ENCODE measurements at places on chromosomes 1 and 21.

DNA sequence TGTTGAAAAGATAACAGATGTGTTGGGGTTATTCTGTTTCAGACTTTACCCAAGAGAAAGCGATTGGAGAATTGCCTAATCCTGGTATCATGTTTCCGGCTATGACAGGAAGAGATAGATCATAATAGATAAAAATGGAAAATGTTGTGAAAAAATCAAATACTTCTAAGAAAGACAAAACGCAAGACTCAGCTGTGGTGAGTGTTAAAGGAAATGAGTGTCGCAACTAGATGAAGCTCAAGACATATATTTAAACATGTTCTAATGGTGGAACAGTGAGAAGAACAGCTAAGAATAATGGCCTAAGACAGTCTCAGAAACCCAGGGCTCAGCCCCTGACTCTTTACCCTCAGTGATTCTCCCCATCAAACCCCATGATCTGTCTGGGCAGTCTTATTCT, 426.7 kb upstream of the RUNX1 start:
- no peak for DNase-seq

DNA sequence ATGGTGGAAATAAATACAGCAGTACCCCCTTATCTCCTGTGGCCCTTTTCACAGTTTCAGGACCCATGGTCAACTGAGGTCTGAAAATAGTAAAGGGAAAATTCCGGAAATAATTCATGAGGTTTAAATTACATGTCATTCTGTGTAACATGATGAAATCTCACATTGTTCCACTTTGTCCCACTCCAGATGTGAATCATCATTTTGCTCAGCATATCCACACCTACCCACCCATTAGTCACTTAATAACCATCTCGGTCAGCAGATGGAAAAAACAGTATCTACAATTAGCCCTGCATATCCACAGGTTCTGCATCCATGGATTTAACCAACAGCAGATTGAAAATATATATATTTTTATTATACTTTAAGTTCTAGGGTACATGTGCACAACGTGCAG, 86.9 kb upstream of the GORAB start:
- no peak for DNase-seq

DNA sequence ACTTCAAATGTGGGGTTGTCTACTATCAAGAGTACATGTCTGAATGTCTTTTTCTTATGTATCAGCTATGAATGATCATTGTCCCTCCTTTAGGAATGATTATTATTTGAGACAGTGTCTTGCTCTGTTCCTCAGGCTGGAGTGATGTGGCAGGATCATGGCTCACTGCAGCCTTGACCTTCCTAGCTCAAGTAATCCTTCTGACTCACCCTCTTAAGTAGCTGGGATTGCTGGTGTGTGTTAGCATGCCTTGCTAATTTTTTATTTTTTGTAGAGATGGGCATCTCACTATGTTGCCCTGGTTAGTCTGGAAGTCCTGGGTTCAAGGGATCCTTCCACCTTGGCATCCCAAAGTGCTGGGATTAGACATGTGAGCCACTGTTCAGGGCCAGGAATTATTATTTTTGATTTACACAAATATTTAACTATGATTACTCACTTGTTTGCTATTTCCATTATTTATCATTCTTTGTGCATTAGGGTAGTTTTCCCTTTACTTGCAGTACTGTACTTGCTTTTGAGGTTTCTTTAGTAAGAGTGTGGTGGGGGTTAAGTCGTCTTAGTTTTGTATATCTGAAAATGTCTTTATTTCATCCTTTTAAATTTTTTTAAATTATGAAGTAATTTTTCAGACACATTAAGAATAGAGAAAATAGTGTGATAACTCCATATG, 12.8 kb downstream of the S100A7 start:
- DNase-seq = no peak

GRCh38 chr21:34337741-34338140, 26.1 kb upstream of the KCNE2 start:
- DNase-seq = no peak

- DNase-seq = no peak
Measured at GRCh38 chr1:247274605-247275256, 18.9 kb downstream of the VN1R5 start.

DNA sequence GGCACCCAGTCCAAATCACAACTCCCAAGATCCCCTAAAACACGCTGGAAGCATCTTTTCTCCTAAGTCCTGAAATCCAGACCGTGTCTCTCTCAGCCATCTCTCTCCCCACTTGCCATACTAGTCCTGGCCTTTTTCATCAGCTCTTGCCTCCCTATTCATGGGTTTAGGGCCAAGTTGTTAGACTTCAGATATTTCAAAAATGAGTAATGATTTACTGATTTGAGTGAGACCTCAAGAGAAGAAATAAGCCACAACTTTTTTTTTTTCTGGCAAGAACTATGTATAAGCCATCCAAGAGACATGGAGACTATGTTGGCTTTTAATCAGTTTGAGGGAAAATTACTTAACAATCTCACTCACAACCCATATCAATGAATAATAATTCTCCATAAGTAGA, 62.5 kb downstream of the TBX15 start:
- DNase-seq = no peak

GRCh38 chr21:37566790-37567615, 200.4 kb downstream of the DYRK1A start:
- no peak for DNase-seq

GRCh38 chr1:182279302-182279701, 112.3 kb downstream of the GLUL start:
- DNase-seq = no peak

DNA sequence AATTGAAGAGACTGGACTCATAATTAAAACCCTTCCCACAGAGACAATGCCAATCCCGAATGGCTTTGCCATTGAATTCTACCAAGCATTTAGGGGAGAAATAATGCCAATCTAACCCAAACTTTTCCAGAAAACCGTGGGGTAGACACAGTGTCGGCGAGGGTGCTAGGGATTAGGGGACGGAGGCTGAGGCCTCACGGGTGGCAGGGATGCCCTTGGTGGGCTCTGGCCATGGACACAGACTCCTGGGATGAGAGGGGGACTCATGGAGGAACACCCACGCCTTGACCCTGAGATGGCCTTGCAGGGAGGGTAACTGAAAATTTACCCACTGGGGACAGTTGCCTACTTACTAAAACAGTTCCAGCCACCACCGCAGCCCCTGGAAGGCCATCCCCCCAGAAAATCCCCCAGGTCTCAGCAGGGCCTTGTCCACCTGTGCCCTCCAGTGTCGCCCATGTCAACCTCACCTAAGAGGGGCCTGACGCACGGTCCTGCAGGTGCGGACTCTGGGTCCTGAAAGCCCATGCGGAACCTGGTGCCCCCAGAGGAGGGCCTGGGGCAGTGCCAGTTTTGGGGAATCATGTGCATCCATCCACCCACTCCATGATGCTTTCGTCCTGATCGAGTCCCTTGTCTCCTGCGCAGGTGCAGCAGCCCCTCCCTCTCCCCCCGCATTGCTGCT, 1.9 kb downstream of the KRTAP10-5 start:
- no peak for DNase-seq

- no peak for DNase-seq
Measured at GRCh38 chr1:30908696-30909364, at the start of gene SDC3. SDC3 (minus strand) TSS chr1:30908758; CDS start chr1:30908586, 172 bp downstream.

DNA sequence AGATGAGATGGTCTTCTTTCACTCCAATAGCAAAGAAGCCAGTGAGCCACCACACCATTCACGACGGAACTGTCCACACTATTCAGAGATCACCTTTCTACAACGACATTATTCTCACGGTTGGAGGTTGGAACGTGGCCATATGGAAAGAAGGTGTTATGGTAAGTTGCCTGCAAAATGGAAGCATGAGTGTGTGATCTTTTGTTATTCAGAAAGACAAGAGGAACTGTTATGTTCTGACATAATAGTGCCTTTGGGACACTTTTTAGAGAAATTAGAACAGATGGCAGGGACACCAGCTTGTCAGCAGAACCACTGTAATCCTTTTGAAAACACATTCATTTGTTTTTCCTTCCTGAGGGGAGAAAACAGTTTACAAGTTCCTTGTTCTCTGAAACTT, 75.8 kb upstream of the MCOLN3 start:
- DNase-seq = no peak

DNA sequence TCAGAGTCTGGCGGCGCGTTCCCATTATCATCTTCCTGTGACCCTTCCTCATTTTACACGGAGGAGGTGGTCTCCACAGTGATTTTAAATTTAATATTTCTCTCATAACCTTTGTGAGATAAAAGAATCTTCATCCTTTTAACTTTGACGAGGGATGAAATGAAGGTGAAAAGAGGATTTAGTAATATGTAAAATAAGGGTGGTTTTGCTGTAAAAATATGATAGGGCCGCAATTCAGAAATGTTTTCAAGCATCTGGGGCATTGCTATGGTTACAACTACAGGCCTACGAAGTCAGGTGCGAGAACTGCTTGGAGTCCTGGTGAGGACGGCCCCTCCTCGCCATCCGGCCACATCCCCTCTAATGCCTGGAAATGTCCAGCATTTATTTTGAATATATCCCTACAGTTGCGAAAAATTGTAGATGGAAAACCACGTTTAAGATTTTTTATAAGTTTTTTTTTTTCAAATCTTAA, 422 bp upstream of the RSBN1 start:
- DNase-seq = no peak

GRCh38 chr1:200731654-200732332, 6.9 kb upstream of the CAMSAP2 start:
- no peak for DNase-seq

DNA sequence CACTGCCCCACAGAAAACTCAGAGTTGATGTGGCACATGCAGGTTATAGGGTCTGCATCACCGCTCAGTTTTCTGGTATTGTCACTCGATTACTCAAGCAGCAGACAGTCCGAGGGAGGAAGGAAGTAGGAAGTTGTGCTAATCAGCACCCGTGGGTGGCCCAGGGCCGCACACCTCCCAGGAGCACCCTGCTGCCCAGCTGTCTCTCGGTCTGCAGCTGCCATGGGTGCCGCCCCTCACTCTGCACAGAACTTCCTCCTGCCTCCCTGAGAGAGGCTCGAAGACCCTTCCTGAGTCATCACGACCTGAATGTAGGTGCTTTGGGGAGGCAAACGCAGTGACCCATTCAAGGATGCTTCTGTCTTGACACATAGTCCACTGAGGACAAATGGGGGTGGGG, 4.2 kb upstream of the TFF3 start:
- DNase-seq = no peak

- no peak for DNase-seq
Measured at GRCh38 chr1:227886993-227887696, 60.6 kb downstream of the WNT9A start.

GRCh38 chr1:209434066-209434465, 149.4 kb upstream of the CAMK1G start:
- DNase-seq = no peak

GRCh38 chr21:34280389-34280795, 83.4 kb upstream of the KCNE2 start:
- DNase-seq = no peak

GRCh38 chr1:88650676-88651418, 33.2 kb upstream of the PKN2 start:
- no peak for DNase-seq

DNA sequence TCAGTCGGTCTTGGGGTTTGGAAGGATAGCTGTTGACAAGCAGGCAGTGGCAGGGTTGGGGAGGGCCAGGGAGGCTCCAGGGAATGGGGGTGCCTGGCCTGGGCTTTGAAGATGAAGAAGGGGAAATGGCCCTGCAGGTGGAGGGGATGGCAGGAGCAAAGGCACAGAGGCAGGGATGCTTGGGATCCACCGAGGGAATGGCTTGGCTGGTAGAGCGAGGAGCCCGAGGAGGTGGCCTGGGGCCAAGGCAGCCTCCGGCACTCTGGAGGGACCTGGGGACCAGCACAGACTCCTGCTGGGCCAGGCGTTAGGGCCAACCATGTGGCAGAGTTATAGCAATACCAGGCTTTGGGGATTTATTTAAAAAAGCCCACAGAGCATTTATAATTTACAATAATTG, 62.9 kb upstream of the EDN2 start:
- DNase-seq = no peak

- DNase-seq = no peak
Measured at GRCh38 chr21:33206771-33207281, 22.9 kb upstream of the IFNAR2 start.

DNA sequence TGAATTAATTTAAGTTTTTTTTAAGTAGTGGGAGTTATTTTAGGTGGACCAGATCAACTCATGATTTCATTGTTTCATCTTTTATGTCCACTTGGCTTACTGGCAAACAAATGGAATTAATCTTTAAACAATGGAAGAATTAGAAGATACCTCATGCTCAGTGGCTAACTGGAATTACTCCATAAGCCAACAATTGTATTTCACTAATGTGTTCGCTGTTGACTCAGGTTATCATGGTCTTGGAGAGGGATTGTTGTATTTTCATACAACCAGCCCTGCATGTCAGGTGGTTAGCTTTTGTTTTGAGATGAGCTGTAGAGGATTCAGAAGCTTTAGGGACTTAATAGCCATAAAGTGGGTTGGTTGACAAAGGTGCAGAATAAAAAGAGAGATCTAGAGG, 57.2 kb upstream of the HMCN1 start:
- no peak for DNase-seq

GRCh38 chr1:224433701-224434672, 610 bp downstream of the WDR26 start:
- peak; percentile 41 for DNase-seq

- DNase-seq = no peak
Measured at GRCh38 chr1:37655274-37655673, 20.6 kb upstream of the RSPO1 start.

DNA sequence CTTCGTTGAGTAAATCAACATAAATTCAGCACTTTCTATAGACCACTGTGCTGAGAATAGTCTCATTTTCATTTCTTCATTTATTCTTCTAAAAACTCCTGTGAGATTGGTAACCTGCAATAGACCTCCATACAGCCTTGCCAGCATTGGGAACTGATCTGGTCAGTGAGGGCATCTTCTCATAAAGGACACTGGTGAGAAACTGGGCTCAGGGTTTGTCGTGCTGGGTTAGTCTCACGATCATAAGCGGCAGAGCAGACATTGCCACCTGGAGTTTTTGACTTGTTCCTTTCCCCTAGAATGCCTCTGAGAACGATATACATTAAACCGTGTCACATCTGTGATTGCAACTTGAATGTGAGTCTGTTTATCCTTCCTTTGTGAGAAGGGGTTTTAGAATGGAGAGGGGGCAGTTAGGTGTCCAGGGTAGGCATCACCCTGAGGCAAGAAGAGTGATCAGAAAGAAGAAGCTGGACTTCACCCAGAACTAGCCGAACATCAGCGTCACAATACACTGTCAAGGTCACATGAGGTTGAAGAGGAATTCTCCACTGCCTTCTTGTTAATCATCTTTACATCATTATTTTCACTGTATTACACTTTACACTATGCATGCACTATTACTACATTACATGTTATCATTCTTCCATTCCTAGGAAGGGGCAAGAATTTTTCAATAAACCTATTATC, 1.4 kb upstream of the TTLL7 start:
- DNase-seq = no peak

DNA sequence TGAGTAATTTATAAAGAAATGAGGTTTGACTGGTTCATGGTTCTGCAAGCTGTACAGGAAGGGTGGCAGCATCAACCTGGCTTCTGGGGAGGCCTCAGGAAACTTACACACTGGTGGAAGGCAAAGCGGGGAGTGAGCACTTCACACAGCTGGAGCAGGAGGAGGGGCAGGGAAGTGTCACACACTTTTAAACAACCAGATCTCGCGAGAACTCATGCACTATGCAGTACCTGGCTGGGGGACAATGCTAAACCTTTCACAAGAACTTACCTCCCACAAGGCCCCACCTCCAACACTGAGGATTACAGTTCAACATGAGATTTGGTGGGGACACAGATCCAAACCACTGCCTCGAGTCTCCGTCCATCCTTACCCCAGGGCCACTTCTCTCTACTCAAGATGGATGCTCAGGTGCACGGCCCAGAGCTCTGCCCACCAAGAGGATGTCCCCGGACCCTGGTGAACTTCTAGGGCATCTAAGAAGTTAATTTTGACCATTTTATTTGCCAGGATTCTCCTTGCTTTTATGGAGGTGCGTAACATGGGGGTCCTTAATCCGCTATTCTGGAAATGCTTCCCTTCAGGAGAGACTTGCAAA, 22.7 kb upstream of the ACTRT2 start:
- DNase-seq = no peak
